ENCODE measurements at places on chromosomes 2 and 18. TPM values are rescaled to one million over a fixed set of nuclear protein-coding genes. Genes with fewer than 3 reads are reported as not detected.

TMEM37 gene
- not detected for total RNA-seq

DNA sequence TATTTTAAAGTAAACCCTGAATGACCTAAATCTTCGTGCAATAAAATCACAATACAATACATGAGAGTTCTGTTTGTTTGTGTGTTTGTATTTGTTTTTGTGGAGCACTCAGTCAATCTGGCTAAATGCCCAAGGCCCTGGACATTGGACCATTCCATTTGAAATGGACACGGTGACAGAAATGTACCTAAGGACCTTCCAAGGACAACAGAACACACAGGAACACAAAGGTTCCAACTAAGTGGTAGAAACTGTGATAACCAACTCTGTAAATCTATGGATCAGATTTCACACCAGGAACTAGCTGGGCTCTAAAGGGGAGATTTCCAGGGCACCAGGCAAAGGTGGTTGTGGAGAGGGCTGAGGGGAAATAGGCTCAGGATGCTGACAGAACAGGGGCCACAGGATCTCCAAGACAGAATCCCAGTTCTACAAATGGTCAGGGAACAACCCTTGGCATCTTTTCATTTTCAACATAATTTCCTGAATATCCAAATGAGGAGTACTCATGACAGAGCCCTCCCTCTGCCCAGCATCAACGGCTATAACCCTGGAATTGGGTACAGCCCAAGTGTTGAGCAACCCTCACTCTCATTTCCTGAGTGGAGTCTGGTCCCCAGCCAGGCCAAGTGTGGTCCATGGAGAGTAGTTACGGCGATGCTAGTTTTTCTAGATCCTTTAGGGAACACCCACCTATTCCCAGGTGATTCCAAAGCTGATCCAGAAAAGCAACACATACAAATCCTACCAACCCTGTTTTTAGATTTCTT, 78.4 kb downstream of the NCKAP5 start:
- H3K36me3 ChIP-seq = no peaks in the 10 kb centered on the region
- no peak overlapping the region for H3K4me3 ChIP-seq
- H3K27ac ChIP-seq = no peak overlapping the region
- no peak for DNase-seq
- H3K4me1 ChIP-seq = no peaks in the 10 kb centered on the region

- no peak for DNase-seq
- no peak overlapping the region for H3K4me3 ChIP-seq
- peaks cover 15% of the 10 kb centered on the region for H3K4me1 ChIP-seq
- no peak overlapping the region for H3K27ac ChIP-seq
- peaks cover 61% of the 10 kb centered on the region for H3K36me3 ChIP-seq
Observed at GRCh38 chr2:61357681-61358080, 113.2 kb downstream of the USP34 start.

- no peak for DNase-seq
- H3K36me3 ChIP-seq = no peaks in the 10 kb centered on the region
- no peaks in the 10 kb centered on the region for H3K4me1 ChIP-seq
- no peak overlapping the region for H3K4me3 ChIP-seq
- H3K27ac ChIP-seq = no peak overlapping the region
Observed at GRCh38 chr2:68302281-68302875, 17.4 kb downstream of the CNRIP1 start.

APOB gene
- not detected for total RNA-seq

DNA sequence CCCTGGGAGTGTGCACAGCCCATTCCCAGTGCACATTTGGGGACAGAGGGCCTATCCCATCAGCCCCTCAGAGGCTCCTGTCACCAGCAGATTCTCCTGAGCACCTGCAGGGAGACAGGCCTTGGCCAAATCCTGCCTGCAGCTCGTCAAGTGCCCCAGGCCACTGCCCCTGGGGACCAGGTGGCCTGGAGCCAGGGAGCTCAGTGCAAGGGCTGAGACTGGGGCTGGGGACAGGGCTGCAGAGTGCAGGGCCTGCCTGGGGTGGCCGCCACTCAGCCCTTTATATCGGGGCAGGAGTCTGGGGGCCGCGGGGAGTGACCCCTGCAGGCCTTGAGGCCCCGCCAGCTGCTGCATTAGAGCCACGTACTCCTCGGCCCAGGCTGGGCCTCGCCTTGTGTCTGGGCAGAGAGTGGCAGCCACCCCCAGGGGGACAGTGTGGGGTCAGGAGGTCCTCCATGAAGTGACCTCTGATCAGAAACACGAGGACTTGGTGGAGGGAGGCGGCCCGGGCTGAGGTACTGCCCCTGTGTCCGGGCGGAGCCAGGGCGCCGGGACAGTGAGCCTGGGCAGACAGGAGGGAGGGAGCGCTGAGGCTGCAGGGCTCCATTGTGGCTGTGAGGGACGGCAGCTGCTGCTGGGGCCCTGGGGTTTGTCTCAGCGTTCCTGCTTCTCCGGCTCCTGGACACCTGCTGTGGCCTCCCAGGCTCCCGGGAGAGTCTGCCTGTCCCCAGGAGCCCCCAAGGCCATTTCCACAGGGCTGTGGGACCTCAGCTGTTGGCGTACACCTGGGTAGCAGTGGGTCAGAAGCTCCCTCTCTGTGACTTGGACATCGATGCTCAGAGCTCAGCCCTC, 24.2 kb downstream of the GPC1 start:
- H3K36me3 ChIP-seq = no peaks in the 10 kb centered on the region
- H3K4me1 ChIP-seq = peaks cover 3% of the 10 kb centered on the region
- no peak overlapping the region for H3K4me3 ChIP-seq
- H3K27ac ChIP-seq = no peak overlapping the region
- no peak for DNase-seq

- H3K4me1 ChIP-seq = no peaks in the 10 kb centered on the region
- H3K36me3 ChIP-seq = no peaks in the 10 kb centered on the region
- no peak overlapping the region for H3K27ac ChIP-seq
- no peak overlapping the region for H3K4me3 ChIP-seq
- H3K27me3 ChIP-seq = peaks cover 3% of the 10 kb centered on the region
Observed at GRCh38 chr18:572831-573289, 7.3 kb upstream of the CETN1 start.

GRCh38 chr18:51724790-51725721, 527.6 kb upstream of the MEX3C start:
- no peaks in the 10 kb centered on the region for H3K4me1 ChIP-seq
- H3K36me3 ChIP-seq = no peaks in the 10 kb centered on the region
- no peaks in the 10 kb centered on the region for H3K27me3 ChIP-seq
- no peak overlapping the region for H3K27ac ChIP-seq
- DNase-seq = no peak

DYSF gene
- total RNA-seq = not detected

- H3K4me3 ChIP-seq = no peak overlapping the region
- DNase-seq = no peak
- H3K4me1 ChIP-seq = peaks cover 4% of the 10 kb centered on the region
- peaks cover 11% of the 10 kb centered on the region for H3K27me3 ChIP-seq
- no peak overlapping the region for H3K27ac ChIP-seq
- no peaks in the 10 kb centered on the region for H3K36me3 ChIP-seq
Observed at GRCh38 chr2:180938451-180938850, 42.0 kb upstream of the UBE2E3 start.

GRCh38 chr18:61943175-61943964, 50.6 kb upstream of the RNF152 start:
- H3K27me3 ChIP-seq = peaks cover 26% of the 10 kb centered on the region
- H3K4me3 ChIP-seq = no peak overlapping the region
- H3K27ac ChIP-seq = no peak overlapping the region
- DNase-seq = no peak
- H3K36me3 ChIP-seq = peaks cover 4% of the 10 kb centered on the region

SKOR2 gene
- not detected for total RNA-seq

DNA sequence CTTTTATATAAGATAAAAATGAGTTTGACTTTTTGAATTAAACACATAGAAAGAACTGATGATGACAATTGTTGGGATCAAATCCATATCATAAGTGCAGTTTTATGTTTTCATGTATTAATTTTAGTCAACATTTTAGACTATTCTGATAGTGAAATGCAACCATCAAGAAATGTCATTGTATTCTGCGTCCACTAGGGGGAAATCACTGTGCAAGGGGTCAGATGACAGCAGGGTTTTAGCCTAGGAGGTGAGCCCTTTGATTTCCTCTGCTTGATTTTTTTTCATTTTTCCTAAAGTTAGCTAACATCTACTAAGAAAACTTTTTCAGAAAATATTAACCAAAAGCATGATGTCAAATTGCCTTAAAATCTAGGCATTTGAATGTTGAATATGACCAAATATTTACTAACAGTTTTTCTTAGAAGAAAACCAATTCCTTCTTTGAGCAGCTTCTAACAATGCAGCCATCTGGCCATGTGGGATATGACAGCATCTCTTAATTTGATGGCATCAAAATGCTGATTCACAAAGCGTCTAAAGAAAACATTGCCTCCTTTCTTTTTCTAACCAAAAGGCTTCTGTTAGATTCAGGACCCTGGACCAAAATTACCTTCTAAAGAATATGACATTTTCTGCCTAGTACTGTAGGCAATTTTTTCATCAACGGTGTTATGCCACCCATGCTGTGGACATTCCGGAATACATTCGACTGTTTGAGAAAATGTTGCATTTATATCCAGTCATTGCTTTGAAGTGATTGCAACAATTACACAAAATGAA, 141.5 kb downstream of the SPHKAP start:
- no peaks in the 10 kb centered on the region for H3K27me3 ChIP-seq
- no peaks in the 10 kb centered on the region for H3K4me1 ChIP-seq
- H3K27ac ChIP-seq = no peak overlapping the region
- H3K4me3 ChIP-seq = no peak overlapping the region
- H3K36me3 ChIP-seq = no peaks in the 10 kb centered on the region

DNA sequence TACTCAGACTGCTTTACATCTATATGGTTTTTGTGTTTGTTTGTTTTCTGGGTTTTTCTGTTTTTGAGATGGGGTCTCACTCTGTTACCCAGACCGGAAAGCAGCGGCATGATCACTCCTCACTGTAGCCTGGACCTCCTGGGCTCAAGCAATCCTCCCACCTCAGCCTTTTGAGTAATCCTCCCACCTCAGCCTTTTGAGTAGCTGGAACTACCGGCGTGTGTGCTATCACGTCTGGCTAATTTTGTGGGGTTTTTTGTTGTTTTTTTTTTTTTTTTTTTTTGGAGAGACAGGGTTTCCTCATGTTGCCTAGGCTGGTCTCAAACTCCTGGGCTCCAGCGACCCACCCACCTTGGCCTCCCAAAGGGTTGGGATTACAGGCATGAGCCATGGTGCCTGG, 9.1 kb downstream of the MAP3K2 start:
- H3K4me3 ChIP-seq = no peak overlapping the region
- peaks cover 23% of the 10 kb centered on the region for H3K4me1 ChIP-seq
- no peak for DNase-seq
- no peaks in the 10 kb centered on the region for H3K27me3 ChIP-seq

CYP1B1 gene
- total RNA-seq = 12.2 TPM

DNA sequence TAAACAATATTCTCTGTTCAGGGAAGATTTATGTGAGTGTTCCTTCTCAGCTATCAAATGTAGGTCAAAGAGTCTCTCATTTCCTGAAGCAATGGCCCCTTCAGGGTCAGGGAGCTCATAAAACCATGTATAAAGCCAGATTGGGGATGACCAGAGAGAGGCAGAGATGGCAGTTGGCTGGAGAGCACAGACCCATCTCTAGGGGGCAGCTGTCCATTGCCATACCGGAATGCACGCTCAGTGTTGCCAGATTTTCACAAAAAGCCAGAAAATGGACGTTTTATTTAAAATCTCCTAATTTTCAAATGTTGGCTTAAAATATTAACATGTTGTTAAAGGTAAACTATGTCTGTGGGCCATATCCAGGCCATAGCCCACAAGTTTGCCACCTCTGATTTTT, 1920.7 kb upstream of the CELF4 start:
- H3K4me1 ChIP-seq = no peaks in the 10 kb centered on the region
- no peaks in the 10 kb centered on the region for H3K36me3 ChIP-seq
- H3K4me3 ChIP-seq = no peak overlapping the region
- DNase-seq = no peak
- H3K27ac ChIP-seq = no peak overlapping the region

CCBE1 gene
- not detected for total RNA-seq

MC5R gene
- not detected for total RNA-seq

DNA sequence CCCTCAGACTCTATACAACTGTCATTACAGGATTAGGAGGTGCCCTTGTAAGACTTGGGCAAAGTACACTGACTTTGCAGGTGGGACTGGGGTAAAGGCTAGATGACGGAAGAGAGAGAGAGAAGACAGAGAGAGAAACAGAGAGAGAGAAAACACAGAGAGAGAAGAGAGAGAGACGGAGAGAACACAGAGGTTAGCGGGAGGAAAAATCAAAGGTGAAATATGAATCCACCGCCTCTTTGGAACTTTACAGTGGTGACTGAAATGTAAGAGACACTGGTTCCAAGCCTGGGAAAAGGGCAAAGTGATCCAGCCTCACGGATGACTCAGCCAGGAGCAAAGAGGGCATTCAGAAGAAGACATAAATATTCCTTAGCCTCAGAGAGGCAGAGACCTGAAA, 25.1 kb upstream of the CAB39 start:
- DNase-seq = no peak
- peaks cover 20% of the 10 kb centered on the region for H3K4me1 ChIP-seq
- no peak overlapping the region for H3K4me3 ChIP-seq
- H3K27me3 ChIP-seq = no peaks in the 10 kb centered on the region

DNA sequence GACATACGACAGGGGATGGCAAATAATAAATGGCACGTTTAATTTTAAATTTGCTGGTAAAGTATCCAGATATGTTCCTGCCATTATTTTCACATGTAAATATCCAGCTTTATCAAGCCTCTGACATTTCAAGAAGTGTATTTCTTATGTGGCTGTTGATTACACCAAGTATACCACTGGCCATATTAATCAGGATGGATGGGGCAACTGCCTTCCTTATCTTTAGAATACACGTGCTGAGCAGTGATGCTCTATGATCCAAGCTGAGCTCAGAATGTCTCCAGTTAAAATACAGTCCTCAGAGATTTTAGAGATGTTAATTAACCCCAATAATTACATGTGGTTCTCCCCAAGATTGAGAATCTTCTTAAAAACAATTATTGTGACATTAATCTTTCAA, 38.3 kb upstream of the RAPGEF4 start:
- no peak overlapping the region for H3K4me3 ChIP-seq
- no peak overlapping the region for H3K27ac ChIP-seq
- H3K4me1 ChIP-seq = peaks cover 24% of the 10 kb centered on the region
- no peak for DNase-seq
- H3K27me3 ChIP-seq = no peaks in the 10 kb centered on the region

DNA sequence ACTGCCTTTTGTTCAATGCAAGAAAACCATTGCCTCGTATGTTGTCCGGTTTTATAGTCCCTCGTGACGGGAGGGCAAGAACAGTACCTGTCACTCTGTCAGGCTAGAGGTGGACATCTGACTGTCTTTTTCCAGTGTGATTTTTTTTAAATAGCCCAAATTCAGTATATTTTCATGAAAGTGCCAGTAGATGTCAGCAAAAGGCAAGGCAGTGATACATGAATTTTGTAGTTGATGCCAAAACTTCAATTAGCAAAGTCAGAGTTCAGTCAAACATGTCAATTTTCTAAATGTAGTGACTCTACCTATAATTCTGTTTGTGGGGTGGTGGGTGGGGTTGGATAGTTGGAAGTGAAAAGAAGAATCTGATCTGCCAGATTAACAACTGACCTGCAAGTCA, 296.0 kb upstream of the MC4R start:
- H3K4me1 ChIP-seq = no peaks in the 10 kb centered on the region
- no peaks in the 10 kb centered on the region for H3K36me3 ChIP-seq
- DNase-seq = no peak

OXER1 gene
- total RNA-seq = 0.19 TPM

- DNase-seq = no peak
- H3K27me3 ChIP-seq = peaks cover 16% of the 10 kb centered on the region
- no peaks in the 10 kb centered on the region for H3K4me1 ChIP-seq
- H3K4me3 ChIP-seq = no peak overlapping the region
Observed at GRCh38 chr2:174280596-174280995, 32.3 kb upstream of the OLA1 start.

PSMA8 gene
- 0.93 TPM for total RNA-seq

- DNase-seq = no peak
- H3K4me1 ChIP-seq = no peaks in the 10 kb centered on the region
- no peaks in the 10 kb centered on the region for H3K36me3 ChIP-seq
- no peak overlapping the region for H3K27ac ChIP-seq
Observed at GRCh38 chr18:68847219-68847837, 49.4 kb downstream of the CCDC102B start.

Measured in activated CD4-positive, alpha-beta T cell treated with anti-CD3 and anti-CD28 coated beads, Interleukin-2, amount 10 ng/mL, durations not matched to agents 24 days and 14 days (primary cell).